Suppressor macrophage treated with lipopolysaccharide for 1 hour (primary cell): ENCODE measurements at places on chromosomes 3 and 15.
A peak's percentile ranks its signal among the peaks of the same experiment; 100 is the strongest.

DNA sequence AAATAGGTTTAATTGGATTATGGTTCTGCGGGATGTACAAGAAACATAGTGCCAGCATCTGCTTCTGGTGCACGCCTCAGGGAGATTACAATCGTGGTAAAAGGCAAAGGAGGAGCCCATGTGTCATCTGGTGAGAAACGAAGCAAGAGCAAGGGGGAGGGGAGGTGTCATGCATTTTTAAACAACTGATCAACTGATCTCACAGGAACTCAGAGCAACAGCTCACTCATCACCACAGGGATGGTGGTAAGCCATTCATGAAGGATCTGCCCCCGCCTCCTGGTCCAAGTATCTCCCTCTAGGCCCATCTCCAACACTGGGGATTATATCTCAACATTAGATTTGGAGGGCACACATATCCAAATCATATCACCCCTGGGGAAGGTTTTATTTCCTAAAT is 42.1 kb upstream of the FGF7 start:
- no peak for DNase-seq

DNA sequence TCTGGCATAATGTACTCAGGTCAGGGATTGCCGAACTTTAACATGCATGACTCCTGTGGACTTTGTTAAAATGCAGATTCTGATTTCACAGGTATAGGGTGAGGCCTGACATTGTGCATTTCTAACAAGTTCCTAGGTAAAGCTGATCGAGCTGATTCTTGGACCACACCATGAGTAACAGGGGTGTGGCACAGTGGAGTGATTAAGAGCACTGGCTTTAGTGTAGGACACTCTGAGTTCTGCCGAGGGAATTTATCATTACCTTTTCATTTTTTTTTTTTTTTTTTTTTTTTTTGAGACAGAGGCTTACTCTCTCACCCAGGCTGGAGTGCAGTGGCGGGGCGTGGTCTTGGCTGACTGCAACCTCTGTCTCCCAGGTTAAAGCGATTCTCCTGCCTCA is 169.3 kb downstream of the ADAMTS9 start:
- no peak for DNase-seq

DNA sequence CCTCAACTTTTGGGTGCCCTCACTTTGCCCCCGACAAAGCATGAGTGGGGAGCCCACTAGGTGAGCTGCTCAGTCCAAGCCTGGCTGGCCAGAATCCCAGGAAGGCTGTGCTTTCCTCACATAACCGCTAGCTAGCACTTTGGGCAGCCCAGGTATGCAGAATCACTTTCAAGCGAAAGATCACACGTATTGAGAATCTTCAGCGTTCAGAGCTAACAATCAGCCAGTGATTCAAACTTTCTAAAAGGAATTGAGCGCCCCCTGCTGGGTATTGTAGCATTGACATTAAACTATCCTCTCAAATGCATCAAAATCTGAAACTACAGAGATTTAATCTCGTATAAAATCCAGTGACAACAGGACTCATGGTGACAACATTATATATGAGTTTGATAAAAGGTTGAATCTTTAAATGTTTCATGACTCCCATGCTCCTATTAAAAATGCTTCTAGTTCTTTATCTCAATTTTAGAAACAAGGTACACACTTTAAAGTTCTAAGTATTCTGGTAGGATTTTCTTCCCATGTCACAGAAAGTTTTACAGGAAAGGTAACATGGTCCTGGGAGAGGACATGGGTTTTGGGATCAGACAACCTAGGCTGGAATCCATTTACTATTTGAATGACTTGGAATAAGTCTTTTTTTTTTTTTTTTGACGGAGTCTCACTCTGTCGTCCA is 11.8 kb downstream of the ANAPC13 start:
- DNase-seq = peak; percentile 91

DNA sequence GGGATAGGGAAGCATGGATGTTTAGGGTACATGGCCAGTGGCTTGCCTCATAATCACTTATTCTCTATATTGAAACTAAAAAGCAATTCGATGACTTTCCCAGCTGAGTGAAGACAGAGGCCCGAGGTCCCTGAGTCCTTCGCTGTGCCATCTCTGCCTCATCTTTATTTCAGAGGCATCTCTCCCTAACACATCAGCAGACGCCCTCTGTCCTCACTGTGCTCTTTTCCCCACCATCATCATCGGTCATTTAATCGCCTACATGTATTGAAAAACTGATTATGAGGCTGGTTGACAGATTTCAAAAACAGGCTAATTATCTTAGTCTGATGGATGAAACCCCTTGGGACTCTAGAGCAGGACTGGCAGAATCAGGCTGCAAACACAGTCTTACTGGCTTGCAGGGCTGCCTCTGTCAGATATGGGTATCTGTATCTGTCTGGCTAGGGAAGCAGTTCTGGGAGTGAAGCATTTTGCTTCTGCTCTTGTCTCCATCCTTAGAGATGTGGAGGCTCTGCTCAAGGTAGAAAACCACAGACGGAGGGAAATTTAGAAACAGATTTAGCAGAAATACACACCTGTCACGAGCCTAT is 291.0 kb upstream of the CHRM5 start:
- no peak for DNase-seq

DNA sequence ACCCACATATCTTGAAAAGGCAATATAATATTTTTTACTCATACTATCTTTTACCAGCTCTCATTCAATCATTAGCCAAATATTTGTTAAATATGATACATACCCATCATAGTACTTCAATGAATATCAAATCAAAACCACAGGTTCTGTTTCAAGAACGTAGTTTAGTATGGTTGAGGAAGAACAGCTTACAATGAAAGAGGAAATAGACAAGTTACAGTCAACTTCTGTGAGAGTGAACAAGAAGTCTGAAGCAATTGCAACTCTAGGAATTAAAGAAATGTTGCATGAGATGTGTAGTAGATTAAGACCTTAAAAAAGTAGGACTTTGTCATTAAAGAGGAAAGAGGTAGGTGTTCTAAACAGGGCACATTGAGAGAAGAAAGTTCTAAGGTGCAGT is 9.3 kb downstream of the BCHE start:
- DNase-seq = no peak
